ENCODE measurements at places on chromosomes 2 and 18.
A peak's percentile ranks its signal among the peaks of the same experiment; 100 is the strongest.

GRCh38 chr2:19845323-19845920 is 56.4 kb downstream of the TTC32 start:
- DNase-seq, result no peak

- no peak for DNase-seq
Observed at GRCh38 chr18:44392933-44393332, 287.8 kb upstream of the SETBP1 start.

GRCh38 chr18:42480441-42480840 is 525.4 kb downstream of the PIK3C3 start:
- DNase-seq, result no peak

DNA sequence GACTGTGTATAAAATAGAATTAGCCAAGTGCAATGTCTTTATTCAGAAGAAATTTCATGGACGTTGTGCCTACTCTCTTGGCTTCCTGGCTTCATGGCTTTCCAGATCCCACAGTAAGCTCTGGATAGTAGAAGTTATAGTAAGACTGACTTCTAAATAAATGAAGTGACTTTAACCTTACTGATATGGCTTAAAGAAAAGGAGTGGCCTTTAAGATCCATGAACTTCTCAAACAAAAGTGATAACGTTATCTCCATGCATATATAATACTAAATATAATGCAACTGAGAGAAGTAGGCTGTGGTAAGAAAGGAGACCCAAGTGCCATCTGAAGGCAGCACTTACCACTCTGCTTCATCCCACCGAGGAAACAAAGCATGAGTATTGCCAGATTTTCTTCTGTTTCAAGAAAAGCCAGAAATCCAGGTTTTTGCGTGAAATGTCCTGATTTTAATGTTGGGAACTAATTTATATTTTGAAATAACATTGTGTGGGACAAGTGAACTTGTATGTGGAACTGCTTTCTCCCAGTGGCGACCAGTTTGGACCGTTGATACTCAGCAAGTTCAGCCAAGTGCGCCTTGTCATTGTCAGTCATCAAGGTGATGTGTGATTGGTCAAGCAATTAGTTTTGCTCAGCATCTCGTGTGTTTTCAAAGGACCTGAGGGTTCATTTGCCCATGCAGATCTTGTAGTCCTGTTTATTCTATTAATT is 13.9 kb upstream of the IL37 start:
- no peak for DNase-seq

DNA sequence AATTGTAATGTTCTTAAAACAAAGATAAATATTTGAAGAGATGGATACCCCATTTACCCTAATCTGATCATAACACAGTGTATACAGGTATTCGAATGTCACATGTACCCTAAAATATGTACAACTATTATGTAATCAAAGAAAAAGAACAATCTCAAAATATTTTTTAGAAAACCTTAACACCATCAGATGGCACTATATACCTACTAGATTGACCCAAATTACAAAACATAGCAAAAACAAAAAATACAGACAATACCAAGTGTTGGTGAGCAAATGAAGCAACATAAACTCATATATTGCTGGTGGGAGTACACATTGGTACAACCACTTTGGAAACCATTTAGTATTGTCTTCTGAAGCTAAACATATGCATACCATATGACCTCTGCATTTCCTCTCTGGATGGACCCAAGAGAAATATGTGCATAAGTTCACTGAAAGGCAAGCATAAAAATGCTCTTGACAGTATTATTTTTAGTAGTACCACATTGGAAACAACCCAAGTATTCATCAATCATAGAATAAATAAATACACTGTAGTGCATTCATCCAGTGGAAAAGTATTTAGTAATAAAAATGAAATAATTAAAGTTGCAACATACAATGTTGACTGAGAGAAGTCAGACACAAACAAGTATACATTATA is 55.8 kb downstream of the GDF7 start:
- no peak for DNase-seq

DNA sequence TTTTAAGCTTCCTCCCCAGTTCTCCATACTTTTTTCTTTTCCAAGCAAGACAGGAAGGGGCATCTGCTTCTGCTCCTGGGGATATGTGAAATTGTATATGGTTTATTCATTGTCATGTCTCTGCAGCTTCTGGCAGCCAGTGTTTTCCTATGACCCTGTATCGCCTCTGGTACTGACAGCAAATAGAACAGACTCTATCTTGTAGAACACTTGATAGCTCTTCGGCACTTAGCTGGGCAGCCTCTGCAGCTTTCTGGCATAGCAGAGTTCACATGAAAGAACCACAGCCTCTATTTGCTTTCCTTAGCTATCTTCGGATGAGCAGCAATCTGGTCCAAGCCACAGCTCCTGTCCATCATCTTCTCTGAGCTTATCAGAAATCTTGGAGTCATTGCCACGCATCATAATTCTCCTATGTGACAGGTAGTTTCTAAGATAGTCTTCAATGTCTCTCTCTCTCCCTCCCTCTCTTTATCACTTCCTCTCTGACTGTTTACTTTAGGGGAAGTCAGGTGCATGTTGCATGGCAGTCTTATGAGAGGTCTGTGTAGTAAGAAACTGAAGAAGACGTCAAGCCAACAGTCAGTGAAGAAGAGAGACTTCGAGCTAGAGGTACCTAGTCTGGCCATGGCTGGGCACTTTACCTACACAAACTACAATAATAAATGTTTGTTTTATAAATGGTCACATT is 627.7 kb upstream of the CDH2 start:
- DNase-seq, result no peak

GRCh38 chr18:8248576-8248975 is 360.7 kb upstream of the RAB12 start:
- DNase-seq, result no peak

- peak; percentile 20 for DNase-seq
Observed at GRCh38 chr18:41922841-41923240, 32.2 kb upstream of the PIK3C3 start.

- no peak for DNase-seq
Observed at GRCh38 chr18:6022074-6022444, 126.7 kb upstream of the TMEM200C start.

Measured in NCI-H2081 (cell line).